PC-3 (cell line): ENCODE measurements at places on chromosomes 1 and 21. TPM values are rescaled to one million over a fixed set of nuclear protein-coding genes. Genes with fewer than 3 reads are reported as not detected.
A peak's percentile ranks its signal among the peaks of the same experiment; 100 is the strongest.

The PSMG1 gene
- total RNA-seq, result 110 and 113 TPM in 2 replicates

GRCh38 chr1:205561501-205562203, 57.2 kb downstream of the CDK18 start:
- DNase-seq, result no peak

The RNPEP gene
- 64.7 and 74.8 TPM in 2 replicates for total RNA-seq

DNA sequence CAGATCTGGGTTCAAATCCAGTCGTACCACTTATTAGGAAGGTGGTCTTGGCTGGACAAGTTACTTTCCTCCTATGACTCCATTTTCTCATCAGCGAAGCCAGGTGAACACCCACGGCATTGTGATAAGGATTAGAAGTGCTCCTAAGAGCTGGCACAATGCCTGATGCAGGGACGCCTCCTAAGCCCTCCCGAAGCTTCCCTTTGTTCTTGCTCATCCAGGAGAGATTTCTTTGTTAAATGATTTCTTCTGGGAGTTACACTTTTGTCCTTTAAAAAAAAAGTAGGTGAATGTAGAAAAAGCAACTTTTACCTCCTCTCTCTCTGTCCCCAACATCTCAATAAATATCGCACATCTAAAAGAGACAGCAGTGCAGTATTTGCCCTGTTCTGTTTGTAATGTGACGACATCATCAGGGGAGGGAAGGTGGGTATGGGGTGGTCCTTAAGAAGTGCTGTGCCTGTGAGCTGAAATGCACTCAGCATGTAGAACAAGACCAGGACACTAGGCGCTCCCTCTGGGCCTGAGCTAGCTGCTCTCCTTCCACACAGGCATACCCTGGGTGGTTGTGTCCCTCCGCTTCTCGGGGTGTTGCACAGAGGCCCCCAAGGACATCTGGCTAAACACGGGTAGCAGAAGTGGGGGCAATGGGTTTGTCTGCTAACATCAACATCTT, 43.9 kb downstream of the SUSD4 start:
- no peak for DNase-seq

- peak; percentile 30 for DNase-seq
Observed at GRCh38 chr1:38028105-38028591, 15.6 kb downstream of the UTP11 start.
